GM12864 (cell line): ENCODE measurements at places on chromosomes 6 and 20.

- DNase-seq, result no peak
Observed at GRCh38 chr6:95599706-95600105, 22.4 kb downstream of the MANEA start.

GRCh38 chr6:53233309-53233708 is 84.7 kb upstream of the GCM1 start:
- DNase-seq, result no peak

- DNase-seq, result no peak
Observed at GRCh38 chr20:47013606-47014005, 119.0 kb downstream of the EYA2 start.

DNA sequence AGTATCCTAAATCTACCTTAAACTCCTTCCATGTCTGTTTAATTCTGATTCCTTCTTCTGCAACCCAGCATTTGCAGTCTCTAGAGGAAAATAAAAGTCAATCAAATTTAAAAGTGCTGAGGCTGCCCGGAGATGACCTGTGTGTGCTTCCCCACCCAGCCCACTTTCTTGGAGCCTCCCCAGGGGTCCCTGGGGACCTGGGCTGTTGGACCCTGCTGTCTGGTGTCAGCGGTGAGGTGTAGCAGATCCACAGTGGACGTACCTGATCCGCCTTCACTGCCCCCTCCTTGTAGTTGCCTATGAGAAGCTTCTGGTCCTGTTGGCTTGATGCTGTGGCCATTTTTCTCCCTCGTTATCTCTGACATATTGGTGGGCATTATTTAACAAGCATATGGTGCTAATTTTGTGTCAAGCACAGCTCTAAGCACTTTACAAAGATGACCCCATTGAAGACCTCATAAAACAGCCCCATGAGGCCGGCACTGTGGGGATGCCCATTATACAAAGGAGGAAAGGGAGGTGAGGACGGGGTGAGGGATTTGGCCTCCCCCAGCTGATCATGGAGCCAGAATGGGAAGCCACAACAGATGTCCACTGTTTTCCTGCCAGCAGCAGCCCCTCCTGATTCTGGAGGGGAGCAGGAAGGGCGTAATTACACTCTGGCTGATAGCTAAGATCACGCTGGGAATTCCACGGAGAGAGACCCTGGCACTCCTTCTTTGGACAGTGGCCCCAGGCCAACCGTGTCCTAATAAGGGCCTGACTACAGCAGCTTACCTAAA is 628.2 kb downstream of the CDH26 start:
- no peak for DNase-seq

- DNase-seq, result no peak
Observed at GRCh38 chr20:49608752-49609670, 41.1 kb upstream of the PTGIS start.

- DNase-seq, result no peak
Observed at GRCh38 chr6:100899202-100899601, 18.1 kb upstream of the ASCC3 start.

GRCh38 chr6:44004136-44004535 is 123.1 kb downstream of the MRPL14 start:
- DNase-seq, result no peak

- DNase-seq, result no peak
Observed at GRCh38 chr6:48916607-48917006, 546.4 kb downstream of the MMUT start.

DNA sequence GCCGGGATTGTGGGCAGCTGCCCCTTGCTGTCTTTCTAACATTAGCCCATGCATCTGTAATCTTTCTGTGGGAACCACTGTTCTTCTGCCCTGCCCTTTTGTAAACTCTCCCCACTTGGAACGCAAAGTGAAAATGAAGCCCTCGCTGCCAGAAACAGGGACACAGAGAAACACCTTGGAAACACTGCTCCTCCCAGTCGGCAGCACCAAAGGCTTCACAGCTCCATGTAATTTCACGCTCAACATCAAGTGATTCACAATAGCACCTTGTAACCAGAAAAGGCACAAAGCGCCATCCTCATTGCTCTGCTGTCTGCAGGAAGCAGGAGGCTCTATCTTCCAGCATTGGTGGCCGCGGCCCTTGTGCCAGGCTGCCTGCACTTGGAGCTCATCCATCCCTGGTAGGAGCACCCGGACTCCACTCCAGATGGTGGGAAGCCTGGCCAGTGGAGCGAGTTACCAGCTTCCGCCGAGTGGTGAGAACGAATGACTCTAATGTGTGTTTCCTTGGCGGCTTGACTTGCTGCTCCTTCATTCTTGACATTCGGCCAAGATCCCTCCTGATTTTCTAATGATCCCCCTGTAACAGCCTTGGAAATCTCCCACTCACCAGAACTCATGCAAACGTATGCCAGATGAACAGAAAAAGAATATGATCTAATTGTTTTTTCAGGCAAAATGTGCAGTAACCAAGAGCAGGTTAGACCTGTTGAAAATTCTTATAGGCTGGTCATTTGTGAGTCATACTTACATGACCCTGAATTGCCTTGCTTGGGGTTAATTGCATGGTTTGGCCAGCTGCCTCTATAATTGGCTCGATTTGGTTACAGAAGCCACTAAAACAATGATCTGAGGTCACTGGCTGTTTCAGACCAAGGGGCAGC is 169.1 kb upstream of the CDYL start:
- no peak for DNase-seq

GRCh38 chr6:112014483-112014882 is 39.4 kb upstream of the CCN6 start:
- DNase-seq, result no peak

GRCh38 chr6:26336355-26337198 is 28.4 kb upstream of the BTN3A2 start:
- no peak for DNase-seq
